ENCODE measurements at places on chromosomes 6 and 20. TPM values are rescaled to one million over a fixed set of nuclear protein-coding genes. Genes with fewer than 3 reads are reported as not detected.

Gene C6orf58
- not detected for total RNA-seq

Gene MYCT1
- total RNA-seq = not detected

Gene KIAA1755
- total RNA-seq = 0.44 TPM

Gene LHFPL5
- total RNA-seq = not detected

Gene FNDC11
- total RNA-seq = not detected

Gene HLA-DQB1
- not detected for total RNA-seq

GRCh38 chr6:91497770-91498169 is 910.9 kb upstream of the MAP3K7 start:
- no peak for DNase-seq

DNA sequence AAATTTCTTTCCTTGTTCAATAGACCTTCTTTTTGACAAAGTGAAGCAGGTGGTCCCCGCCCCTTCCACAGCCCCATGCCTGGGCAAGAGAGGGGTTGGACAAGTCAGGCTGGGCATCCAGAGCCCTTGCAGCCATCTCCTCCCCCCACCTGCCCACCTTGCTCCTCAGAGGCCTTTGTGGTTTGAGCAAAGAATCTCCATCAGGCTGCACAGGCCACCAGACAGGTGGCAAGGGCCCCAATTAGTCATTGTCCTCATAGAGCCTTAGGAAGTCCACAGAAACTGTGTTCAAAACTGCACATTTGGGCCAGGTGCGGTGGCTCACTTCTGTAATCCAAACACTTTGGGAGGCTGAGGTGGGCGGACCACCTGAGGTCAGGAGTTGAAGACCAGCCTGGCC is 1.5 kb upstream of the MAPK13 start:
- no peak for DNase-seq

GRCh38 chr20:57001126-57001767 is 265.2 kb downstream of the BMP7 start:
- DNase-seq = no peak

- DNase-seq = no peak
Measured at GRCh38 chr6:12555267-12555666, 161.3 kb upstream of the PHACTR1 start.

GRCh38 chr20:46063652-46064054 is 26.1 kb downstream of the NCOA5 start:
- no peak for DNase-seq

- no peak for DNase-seq
Measured at GRCh38 chr20:31790401-31790800, 28.8 kb upstream of the MYLK2 start.

DNA sequence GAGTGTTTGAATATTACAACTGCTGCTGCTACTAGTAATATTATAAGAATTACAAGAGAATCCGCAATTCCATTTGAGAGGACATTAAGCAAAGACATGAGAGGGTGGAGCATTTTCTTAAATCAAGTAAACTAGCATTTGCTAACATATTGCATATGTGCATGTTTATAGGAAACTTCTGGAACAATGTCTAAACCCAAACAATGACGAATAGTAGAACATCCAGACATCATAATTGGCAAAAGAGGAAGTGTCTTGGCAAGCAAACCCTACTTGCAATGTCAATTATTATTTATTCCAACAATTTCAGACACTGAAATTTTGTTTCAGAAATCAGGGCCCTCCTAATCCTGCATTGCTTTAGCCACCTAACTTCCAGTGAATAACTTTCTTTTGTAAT is 1155.3 kb upstream of the GJE1 start:
- DNase-seq = no peak

DNA sequence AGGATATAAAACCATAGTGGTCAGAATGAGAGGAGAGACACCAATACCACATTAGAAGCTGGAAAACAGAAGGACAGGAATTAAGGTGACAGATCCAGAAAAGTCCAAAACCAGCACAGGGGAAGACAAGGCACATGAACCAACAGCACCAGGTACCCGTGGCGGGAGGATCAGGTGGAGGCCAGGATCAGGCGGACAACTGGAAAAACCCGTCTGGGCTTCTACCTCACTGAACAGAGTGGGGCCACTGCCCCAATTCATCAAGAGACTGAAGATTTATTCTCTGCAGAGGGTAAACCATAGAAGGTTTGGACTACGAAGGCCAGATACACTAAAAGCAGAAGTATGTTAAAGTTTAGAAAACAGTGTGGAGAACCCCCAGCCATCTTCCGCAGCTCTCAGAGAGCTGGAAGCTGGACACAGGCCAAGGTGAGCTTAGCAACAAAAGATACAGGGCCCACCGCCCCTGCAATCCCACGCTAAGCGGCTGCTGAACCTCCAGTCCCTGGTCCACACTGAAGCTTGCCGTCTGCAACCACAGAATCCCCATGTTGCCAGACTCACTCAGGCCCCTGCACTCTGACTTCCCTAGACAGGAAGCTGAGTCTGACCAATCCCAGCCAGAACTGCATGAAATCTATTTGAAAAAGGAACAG is 29.9 kb downstream of the ABHD12 start:
- no peak for DNase-seq

DNA sequence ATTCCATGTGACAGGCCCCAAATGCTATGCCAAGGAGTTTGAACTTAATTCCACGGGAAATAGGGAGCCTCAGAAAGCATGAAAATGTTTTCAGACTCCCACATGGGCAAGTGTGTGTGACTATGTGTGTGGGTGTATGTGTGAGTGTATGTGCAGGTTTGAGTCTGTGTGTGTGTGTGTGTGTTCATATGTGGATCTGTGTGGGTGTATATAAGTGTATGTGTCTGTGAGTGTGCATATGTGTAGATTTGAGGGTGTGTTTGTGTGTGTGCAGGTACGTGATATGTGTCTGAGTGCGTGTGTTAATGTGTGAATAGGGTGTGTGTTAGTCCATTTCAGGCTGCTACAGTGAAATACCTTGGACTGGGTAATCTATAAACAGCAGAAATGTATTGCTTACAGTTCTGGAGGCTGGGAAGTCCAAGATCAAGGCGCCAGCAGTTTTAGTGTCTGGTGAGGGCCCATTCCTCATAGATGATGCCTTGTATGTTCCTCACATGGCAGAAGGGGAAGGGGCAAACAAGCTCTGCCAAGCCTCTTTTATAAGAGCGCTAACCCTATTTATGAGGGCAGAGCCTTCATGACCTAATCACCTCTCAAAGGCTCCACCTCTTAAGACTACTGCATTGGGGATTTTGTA is 181.1 kb upstream of the TAB2 start:
- DNase-seq = no peak

Data from SJSA1 (cell line).